ENCODE measurements at places on chromosomes 2 and 18.

DNA sequence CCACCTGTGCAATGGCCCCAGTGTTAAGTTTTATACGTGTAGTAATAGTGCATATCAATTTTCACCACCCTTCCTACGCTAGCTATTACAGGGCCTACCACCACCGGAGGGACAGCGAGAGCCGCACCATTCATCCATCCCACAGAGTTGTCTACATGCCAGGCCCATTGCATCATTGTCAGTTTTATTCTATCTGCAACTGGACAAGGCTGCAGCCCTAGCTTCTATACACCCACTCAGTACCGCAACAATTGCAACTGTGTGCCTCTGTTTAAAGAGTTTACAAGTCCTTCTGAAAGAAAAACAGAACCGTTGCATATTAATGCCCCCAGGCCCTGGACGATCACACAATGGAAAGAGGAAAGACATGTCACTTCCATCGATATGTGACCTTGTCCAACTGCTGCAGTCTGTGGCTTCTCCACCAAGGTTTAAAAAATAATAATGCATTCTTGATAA is 58.6 kb downstream of the ZEB2 start:
- no peak for DNase-seq

DNA sequence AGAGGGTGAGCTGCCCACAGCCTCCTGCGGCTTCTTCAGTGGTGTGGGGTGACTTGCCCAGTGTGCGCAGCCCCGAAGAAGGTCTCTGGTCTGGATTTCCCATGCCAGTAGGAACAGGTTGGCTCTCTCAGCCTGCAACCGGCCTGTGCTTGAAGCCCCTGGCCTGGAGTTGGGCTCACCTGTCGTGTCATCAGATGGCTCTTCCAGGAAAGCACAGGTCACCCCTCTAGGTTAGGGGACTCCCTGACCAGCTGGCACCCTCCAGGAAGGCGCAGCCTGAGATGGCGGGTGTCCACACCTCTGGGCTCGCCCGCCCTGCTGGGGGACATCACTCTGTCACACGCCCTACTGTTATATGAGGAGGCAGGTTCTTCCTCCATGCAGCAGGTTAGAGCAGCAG is 179.8 kb downstream of the SEPTIN10 start:
- DNase-seq, result no peak

- no peak for DNase-seq
Measured at GRCh38 chr2:164910101-164910899, 45.0 kb downstream of the SLC38A11 start.

- no peak for DNase-seq
Measured at GRCh38 chr2:230932556-230933511, 7.8 kb upstream of the GPR55 start.

GRCh38 chr18:5488844-5489243 is 55.0 kb downstream of the EPB41L3 start:
- DNase-seq, result no peak

- DNase-seq, result no peak
Measured at GRCh38 chr2:201642086-201642578, 1.2 kb downstream of the TMEM237 start.

DNA sequence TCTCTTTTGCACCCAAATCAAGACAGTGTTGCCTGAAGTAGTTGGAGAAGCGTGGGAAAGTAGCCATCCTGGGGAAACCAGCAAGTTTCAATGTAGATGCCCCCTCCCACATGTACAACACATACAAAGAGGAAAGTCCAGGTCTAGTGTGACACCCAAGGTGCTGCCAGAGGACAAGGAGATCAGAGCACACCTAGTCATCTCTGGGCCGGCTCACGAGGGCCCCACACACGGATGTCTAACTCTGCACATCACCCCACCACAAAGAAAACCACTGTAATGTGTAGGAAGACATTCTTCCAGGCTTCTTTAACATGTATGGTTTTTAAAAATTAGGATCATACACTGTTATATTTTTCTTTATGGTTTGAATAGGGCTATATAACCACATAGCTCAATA is 21.6 kb downstream of the PARD6G start:
- no peak for DNase-seq

DNA sequence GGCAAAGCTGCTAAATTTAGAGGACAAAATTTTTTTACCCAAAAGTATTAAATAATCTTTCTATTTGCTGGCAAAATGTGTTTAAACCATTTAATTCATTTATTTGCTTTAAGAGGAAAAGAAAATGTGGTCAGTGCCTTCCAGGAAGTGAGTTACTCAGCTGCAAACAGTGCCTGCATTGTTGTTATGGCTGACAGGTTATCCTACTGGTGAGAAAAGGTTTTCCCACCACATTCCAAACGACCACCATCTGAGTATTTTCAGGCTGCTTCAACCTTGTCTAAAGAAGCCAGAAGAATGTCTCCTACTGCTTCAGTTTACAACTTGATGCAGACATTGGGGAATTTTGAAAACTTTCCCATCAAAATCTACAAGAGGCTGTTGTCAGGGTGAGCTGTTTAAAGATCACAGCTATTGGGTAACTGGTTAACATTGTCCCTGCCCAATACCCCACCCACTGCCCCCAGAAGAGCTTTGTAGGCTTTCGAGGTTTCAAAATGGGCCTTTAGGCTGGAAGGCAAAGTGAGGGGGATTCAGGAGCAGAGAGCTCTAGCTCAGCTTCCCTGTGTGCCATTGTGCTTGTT is 461.3 kb upstream of the FANCL start:
- no peak for DNase-seq

DNA sequence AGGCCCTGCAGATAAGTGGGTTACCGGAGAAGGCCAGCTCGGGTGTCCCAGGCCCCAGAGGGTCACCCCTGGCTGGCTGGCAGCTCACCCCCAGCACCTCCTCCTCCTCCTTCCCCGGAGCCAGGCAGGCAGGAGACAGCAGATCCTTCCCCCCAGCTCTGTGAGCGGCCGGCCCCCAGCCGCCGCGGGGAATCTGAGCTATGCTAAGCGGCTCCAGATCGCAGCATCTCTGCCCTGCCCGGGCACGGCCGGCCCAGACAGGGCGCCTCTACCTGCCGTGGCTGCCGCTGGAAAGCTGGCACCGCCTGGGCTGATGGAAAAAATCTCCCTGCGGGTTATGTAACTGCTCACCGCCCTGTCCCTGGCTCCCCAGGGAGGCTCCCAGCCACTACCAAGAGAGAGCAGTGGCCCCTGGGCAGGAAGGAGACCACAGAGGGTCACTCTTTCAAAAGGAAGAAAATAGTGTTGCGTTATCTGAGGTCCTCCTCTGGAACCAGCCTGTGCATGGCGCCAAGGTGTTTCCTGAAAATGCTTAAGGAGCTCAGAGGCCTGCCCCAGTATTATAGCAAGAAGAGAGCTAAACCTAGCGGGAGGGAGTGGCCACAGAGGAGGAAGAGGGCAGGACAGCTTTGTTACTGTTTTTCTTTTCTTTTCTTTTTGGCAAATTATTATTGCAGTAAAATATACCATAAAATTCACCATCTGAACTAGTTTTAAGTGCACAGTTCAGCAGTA is 179.0 kb downstream of the SMAD7 start:
- no peak for DNase-seq

DNA sequence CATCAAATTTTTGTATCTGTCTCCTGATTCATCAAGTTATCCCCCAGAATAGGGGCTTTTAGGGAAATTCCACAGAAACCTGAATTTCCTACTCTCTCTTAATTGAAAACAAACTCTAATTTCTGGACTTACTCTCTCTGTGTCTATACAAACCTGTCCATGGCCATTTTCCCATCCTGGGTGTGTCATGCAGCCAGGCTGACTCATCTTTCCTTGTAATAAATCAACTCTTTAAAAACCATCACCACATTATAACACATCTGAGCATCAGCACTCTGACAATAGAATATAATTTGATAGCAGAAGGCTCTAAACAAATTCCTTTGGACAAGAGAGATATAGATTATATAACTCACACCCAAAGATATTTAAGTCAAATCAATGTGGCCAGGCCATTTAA is 610.2 kb downstream of the DCC start:
- no peak for DNase-seq

DNA sequence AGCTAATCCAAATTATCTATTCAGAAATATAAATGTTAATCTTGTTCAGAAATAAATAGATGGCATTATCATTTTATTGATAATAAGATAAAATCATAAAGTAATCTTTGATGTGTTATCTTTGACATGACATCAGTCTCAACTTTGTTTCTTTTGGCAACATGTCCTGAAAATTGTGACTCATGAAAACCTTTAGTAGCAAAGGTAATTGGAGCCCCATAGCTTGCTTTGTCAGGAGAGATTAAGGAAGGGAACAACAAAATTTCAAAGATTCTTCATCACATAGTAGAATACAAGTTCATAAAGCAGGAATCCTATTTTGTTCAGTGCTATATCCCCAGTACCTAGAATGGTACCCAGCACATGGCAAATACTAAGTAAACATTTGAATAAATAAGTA is 165.4 kb downstream of the KCNE4 start:
- DNase-seq, result no peak

Measured in GOT3 (cell line).